ENCODE measurements at places on chromosomes 16 and 17.

- DNase-seq: no peak
These were observed 7.4 kb downstream of the HGS start for GRCh38 chr17:81691196-81691595.

DNA sequence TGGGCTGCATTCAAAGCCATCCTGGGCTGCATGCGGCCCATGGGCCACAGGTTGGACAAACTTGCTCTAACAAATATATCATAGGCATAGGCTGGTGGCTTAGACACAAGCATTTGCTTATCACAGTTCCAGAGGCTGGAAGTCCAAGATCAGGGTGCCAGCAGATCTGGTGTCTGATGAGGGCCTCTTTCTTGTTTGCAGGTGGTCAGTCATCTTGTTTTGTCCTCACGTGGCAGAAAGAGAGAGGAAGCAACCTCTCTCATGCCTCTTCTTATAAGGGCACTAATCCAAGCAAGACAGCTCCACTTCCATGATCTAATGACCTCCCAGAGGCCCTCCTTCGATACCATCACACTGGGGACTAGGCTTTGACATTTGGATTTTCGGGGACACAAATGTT, 238.7 kb upstream of the TNRC6C start:
- DNase-seq: no peak

- no peak for DNase-seq
These were observed 1.6 kb upstream of the CDH5 start for GRCh38 chr16:66364959-66365306.

- DNase-seq: no peak
These were observed 10.5 kb downstream of the MNT start for GRCh38 chr17:2390199-2390836.

DNA sequence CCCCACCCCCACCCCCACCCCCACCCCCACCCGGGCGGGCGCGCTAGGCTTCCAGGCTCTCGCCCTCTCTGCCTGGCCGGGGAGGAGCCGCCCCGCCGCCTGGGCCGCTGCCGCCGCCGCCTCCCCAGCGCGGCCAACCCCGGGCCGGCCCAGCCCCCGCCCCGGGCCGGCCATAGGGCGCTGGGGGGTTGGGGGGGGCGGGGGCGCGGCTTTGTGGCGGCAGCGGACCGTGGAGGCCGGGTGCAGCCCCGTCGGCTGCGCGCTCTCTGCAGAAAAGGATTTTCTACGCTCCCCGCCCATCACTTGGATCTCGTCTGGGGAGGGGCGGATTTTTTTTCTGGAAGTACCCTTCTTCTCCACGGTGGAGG, 230.9 kb downstream of the MRTFB start:
- peak; percentile 75 for DNase-seq

DNA sequence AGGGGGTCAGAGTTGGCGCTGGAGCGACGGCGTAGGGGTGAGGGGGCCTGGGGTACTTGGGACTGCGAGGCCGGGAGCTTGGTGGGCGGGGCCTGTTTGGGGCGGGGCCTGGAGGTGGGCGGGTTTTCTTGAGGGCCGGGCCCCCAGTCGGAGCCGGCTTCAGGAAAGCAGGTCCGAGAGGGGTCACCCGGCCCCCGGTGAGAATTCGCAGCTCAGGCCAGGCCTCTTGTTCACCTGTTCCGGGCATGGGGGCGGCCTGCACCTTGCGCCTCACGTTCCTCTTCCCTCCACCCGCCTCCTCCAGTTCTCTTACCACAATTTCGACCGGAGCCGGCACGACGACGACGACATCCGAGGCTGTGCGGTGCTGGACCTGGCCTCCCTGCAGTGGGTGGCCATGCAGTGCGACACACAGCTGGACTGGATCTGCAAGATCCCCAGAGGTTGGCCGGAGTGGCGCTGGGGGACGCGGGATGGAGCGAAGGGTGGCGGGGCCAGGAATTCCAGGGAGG, 52.5 kb downstream of the MRC2 start:
- no peak for DNase-seq

DNA sequence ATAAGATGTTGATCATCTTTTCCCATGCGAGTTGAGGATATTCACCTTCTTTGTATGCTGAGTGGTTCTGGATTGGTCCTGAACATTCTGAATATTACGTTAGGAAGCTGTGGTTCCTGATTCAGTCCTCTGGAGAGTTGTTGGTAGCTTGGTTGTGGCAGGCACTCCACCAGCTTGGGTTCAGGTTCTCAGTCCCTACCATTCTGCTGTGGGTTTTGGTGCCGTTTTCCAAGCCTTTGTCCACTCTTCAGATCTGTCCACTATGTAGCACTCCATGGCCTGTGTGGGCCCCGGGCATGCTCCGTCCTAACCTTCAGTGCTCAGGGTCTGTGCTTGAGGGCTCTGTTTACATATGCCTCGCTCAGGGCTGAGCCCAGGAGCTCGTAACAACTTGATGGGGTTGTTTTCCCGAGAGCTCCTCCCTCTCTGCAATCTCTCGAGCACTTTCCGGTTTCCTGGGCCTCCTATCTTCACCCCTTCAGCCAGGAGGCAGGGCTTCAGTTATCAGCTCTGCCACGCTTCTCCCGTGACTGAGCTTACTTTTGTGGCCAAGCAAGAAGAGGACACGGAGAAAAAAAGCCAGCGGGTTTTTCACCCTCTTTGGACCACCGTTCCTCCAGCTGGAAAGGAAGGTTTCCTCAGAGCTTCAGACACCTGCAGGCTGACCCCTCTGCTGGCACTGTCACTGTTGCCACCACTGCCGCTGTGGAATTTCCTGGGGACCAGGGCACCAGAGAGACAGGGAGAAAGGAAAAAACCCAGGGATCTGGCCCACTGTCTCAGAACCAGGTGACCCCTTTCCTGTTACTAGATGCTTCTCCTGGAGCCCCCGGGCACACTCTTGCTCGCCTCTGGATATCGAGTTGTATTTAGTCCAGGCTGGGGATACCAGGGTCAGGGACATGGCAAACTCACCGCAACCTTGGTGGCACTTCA, 19.6 kb downstream of the KIAA0513 start:
- no peak for DNase-seq

- DNase-seq: no peak
These were observed 32.6 kb downstream of the CDRT15 start for GRCh38 chr17:14204084-14204483.

GRCh38 chr16:27739606-27740357, 189.8 kb downstream of the KATNIP start:
- no peak for DNase-seq

DNA sequence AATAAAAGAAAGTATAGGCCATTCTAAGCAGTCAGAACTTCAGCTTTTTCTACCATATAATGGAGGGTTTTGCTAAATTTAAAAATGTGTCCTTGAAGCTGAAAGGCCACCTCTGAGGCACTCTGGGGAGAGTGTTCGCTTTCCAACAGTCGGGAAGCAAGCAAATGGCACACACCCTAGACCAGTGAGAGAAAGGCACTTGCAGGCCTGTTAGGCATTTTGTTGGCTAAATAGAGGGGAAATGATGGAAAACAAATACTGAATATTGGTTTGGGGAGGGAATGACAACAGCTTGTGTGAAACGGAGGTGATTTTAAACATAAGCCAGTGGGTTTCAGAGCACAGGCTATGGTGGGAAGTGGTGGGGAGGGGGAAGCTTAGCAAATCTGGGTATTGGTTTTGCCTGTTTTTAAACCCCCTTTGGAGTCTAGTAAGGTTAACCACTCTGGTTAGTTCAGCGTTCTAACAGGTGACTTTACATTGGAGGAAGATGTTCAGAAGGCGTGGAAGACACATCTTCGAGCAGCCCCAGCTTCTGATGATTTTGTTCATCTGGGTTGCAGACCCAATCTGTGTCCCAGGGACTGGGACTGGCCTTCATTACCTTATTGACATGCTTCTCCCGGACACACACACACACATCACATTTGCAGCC, 90.5 kb downstream of the PRKCA start:
- no peak for DNase-seq

- DNase-seq: no peak
These were observed 805 bp upstream of the TANC2 start for GRCh38 chr17:62965174-62965685.

DNA sequence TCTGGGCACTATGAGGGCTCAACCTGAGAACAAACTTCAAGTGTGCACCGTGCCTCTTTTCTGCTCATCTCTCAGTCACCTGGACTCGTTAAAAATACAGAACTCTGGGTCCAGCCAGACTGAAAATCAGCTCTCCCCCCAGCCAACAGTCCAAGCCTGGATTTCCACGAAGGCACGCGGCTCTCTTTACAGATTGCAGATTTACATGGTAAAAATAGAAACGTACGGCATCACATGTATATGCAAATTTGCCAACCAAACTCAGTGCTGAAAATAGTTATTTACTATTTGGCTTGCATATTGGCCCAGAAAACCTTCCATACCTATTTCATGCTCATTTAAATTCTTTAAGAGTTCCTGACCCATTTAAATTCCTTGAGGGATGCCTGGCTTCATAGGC, 315.8 kb downstream of the MAF start:
- peak; percentile 41 for DNase-seq

GRCh38 chr17:46818929-46819859, 702 bp upstream of the WNT3 start:
- DNase-seq: no peak

GRCh38 chr16:80837533-80838147, 33.2 kb upstream of the CDYL2 start:
- no peak for DNase-seq

DNA sequence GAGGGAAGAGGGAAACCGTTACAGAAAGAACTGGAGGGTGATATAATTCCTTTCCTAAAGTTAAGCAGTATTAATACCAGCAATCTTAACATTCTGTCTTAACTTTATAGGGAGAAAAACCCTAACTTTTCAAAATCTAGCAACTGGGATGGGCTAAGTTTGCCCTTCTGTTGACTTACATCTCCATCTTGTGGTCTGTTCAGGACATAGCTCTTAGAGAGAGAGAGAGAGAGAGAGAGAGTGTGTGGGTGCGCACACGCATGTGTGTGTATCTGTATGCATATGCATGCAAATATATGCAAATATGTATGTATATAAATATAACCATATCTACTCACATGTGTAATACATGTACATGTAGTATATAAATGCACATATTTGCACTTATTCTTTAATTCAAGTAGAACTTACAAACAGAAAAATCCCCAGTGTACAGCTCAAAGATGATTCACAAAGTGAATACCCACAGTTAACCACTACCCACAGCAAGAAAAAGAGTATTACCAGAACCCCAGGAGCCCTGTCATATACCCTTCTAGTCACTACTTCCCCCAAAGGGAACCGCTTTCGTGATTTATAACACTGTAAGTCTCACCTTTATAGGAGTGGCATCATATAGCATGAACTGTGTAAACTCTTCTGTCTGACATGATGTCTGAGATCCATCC, 46.5 kb downstream of the STX8 start:
- DNase-seq: peak; percentile 56

GRCh38 chr16:86307514-86307903, 202.8 kb upstream of the FOXF1 start:
- DNase-seq: no peak

DNA sequence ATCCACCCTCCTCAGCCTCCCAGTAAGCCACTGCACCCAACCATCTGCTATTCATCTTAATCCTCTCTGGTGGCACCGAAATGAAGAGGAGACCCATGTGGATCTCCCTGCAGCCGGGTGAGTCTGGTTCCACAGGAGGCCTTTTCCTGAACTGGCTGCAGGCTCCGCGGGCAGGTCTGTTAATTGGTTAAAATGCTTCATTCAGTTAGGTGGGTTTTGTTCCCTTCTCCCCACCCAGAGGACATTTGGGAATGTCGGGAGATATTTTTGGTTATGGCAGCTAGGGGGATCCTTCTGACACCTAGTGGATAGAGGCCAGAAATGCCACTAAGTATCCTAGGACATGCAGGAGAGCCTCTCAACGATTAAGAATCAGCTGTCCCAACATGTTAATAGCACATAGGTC, 16.7 kb downstream of the C16orf54 start:
- no peak for DNase-seq

DNA sequence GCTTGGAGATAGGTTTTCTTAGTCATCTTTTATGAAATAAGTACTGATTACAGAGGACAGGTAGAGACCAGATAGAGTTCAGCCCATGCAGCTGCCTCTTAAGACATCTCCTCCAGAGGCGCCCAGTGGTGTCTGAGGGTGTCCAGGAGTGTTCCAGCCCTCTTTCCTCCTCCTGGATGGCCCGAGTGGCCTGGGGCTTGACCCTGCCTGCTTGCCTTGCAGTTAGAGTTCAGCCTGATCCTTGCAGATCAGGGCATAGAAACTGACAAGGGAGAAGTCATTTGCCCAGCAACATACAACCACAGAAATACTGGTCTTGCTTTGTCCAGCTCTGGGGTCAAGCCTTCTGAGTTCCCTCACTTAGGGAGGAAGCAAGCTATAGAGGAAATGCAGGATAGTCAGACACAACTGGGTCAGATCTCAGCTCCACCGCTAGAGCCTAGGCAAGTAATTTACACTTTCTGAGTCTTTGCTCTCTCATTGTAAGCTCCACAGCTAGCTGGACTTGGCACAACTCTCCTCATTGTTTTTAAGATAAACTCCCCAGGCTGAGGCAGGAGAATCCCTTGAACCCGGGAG, 3.6 kb upstream of the CCL1 start:
- DNase-seq: no peak

DNA sequence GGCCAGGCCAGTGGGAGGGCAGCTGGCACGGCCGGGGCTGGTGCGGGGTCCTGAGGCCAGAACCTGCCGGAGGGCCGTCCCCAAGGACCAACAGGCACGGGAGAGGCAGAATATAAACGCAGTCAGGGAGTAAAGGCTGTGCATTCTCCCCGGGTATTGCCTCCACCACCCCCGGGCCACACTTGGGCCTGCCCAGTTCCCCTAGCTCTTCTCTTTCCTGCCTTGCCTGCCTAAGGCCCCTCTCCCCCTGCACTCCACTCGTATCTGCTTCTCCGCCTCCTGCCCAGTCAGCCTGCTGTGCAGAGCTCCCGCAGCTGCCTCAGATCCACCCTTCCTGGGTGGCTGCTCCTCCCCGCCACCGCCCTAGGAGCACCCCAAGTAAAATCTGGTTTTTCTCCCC, 5.0 kb upstream of the RPH3AL start:
- DNase-seq: no peak

- no peak for DNase-seq
These were observed 71.6 kb downstream of the PGS1 start for GRCh38 chr17:78449983-78450595.

DNA sequence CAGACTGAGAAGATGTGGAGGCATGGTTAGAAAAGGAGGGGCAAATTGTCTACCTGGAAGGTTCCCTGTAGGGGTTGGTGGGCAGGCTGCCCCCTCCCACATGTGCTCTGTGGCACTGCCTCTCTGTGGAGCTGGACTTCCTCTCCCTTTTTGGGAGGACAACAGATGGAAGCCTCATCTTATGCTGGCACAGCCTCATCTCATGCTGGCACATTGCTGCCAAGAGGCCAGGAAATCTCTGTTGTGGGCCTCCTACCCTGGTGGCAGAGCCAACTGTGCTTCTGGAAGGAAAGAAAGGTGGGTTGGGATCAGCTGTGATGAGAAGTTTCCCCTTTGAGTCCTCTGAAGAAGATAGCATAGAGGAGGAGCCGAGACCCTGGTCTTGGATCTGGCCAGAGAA, 19.7 kb upstream of the BRD7 start:
- DNase-seq: no peak

DNA sequence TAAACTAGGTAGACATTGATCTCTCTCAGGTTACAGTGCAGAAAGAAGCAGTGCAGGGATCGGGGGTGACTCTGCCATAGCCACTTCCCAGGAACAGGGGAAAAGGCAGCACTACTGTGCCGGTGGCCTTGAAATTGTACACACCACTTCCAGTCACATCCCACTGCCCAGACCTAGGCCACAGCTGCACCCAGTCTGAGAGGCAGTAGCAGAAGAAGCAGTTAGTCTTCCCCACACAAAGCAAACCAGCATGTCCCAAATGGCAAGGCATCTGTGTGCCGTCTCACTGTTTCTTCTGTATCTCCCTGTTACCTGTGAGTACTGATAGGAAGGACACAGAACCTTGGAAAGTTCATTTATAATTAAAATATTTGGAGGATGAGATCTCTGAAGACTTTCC, 47.0 kb downstream of the TMC6 start:
- DNase-seq: no peak

- DNase-seq: no peak
These were observed 27.3 kb downstream of the SLFN11 start for GRCh38 chr17:35345926-35346771.
